ENCODE measurements at places on chromosomes 7 and 10.

DNA sequence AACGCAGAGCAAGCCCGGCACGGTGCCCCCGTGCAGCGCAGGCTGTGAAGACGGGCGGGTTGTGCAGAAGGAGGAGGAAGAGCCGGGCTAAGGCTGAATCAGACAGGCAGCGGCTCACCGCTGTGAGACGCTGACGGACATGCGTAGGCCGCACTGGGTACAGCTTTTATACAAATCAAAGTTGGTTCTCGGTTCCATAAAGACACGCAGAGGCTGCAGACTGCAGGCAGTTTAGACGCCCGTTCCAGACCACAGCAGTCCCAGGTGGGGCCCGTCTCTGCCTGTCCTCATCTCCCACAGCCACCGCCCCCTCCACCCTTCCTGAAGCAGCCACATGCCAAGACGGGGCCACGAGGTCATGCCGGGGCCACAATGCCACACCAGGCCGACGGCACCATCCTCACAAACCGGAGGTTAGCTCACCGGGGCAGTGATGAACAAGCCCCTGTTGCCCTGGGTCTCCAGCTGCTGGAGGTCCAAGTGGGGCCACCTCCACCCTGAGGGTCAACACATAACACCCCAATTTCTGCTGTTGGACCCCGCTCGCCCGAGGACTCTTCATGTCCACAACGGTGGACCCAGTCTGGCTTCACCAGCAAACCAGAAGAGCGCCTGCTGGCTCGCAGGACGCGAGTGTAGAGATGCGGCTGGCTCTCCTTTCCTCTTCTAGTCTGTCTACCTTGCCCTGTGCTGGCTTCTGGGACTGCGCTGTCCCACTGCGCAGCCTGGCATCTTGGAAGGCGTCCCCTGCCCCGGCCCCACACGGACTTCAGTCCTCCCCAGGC lies 227.2 kb downstream of the ELFN1 start:
- peak; percentile 5 for DNase-seq

DNA sequence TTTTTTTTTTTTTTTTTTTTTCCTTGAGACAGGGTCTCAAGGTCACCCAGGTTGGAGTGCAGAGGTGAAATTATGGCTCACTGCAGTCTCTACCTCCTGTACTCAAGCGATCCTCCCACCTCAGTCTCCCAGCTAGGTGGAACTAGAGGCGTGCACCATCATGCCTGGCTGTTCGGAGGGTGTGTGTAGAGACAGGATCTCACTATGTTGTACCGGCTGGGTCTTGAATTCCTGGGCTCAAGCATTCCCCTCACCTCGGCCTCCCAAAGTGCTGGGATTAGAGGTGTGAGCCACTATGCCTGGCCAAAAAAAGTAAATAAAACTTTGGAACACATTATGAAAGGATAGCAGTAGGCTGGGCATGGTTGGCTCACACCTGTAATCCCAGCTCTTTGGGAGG lies 39.6 kb upstream of the TNPO3 start:
- DNase-seq: no peak

- no peak for DNase-seq
Measured at GRCh38 chr10:63115732-63116383, 17.3 kb upstream of the NRBF2 start.

DNA sequence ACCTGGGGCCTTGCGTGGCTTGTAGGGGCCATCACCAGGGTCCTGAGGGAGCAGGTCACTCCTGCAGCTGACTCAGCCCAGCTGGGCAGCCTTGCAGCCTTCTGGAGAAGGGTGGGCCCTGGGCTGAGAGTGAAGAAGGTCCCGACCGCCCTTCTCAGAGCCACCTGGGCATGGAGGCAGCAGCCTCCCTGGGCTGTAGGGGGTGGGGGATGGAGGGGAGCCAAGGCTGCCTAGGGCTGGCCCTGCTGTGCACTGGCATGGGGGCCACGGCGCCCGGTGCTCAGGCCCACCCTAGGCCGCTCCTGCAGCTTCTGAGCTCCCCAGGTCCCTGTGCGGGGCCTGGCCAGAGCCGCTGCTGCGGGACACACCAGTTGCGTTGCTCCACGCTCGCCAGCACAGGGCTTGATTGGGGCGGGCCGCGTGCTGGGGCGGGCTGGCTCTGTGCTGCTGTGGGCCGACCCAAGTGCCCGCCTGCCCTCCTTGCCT lies 63.6 kb upstream of the NKX6-2 start:
- DNase-seq: no peak

GRCh38 chr7:158672975-158673374 lies 31.6 kb downstream of the NCAPG2 start:
- DNase-seq: no peak

DNA sequence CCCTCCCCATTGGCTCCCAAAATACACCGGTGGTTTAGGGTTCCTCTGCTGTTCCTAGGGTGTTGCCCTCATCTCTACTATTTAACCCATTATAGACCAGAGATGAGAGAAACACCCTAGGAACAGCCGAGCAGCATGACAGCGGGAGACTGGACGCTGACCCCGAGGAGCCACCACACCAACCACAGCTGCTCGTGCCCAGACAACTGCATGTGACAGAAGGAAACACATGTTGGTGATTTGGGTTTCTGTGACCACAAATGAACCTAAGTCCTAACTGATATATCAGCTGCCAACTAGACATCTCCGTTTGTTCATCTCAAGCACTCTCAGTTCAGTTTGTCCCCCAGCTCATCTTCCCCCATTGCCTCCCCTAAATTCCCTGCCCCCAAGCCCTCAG lies 13.4 kb downstream of the CFAP43 start:
- DNase-seq: no peak

All from astrocyte of the cerebellum (primary cell).